Stimulated activated CD4-positive, alpha-beta T cell treated with anti-CD3 and anti-CD28 coated beads, Interleukin-4, amount 100 ng/mL, for 48 hours (primary cell): ENCODE measurements at places on chromosomes 6 and 20.

DNA sequence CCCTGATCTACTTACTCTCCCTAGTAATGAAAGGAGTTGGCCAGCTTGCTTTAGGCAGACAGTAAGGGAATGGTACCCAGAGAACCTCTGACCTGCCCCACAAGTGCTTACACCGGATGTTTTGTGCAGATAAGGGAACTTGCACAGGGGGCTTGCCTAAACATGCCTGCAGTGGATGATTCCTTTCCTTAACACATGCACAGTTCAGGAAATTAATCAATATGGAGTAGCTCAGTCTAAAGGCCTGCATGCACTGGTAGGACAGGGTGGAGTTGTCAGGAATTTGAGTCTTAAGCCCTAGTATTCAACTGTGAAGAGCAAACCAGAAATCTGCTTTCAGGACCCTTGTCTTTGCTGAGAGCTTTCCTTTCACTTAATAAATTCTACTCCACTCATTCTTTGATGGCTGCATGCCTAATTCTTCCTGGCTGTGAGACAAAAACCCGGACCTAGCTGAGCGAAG, 3.9 kb upstream of the TRIM38 start:
- DNase-seq: no peak

- DNase-seq: no peak
These were observed 90.3 kb downstream of the BCAS1 start for GRCh38 chr20:53980031-53980465.

GRCh38 chr6:31814677-31815024, 432 bp downstream of the HSPA1L start:
- peak; percentile 68 for DNase-seq

GRCh38 chr6:98579941-98580340, 254.4 kb upstream of the POU3F2 start:
- no peak for DNase-seq

GRCh38 chr6:44575644-44576043, 188.1 kb downstream of the CDC5L start:
- DNase-seq: no peak

- DNase-seq: no peak
These were observed 168.4 kb downstream of the VEGFA start for GRCh38 chr6:43938178-43939105.

DNA sequence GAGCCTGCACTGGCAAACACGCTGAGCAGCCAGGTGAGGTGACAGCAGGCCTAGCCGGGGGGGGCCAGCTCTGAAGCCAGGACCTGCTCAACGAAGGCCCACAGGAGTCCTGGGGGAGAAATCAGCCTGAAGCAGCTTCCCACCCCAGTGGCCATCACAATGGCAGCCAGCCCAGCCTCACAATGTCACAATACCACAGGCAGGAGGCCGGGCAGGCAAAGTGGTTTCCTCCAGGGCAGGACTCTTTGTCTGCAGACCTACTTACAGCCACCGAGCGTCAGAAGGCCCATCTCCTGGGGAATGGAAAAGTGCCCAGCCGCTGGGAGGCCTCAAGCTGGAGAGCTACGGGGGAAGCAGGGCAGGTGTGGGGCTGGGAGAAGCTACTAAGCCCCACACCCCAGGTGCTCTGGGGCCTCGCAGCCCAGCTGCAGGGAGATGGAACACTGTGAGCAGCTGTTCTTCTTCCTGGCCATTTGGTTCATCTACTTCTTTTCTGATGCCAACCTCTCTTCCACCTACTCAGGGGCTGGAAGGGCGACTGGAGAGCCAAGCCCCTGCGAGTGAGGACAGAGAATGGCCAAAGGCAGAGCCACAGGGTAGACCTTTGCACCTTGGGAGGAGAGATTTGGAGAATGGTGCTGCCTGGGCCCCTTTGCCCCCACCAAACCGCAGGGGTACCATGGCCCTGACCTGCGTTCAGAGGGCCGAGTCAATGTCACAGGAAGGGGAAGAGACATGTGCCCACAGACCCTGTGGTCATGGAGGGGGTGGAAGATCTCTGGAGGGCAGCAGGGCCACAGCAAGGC, 22.3 kb upstream of the AVP start:
- no peak for DNase-seq

GRCh38 chr6:5679691-5680090, 327.0 kb downstream of the NRN1 start:
- DNase-seq: no peak

- DNase-seq: no peak
These were observed 81.3 kb upstream of the SPTLC3 start for GRCh38 chr20:12927489-12927888.

- DNase-seq: no peak
These were observed 72.8 kb upstream of the ADTRP start for GRCh38 chr6:11851387-11851786.

DNA sequence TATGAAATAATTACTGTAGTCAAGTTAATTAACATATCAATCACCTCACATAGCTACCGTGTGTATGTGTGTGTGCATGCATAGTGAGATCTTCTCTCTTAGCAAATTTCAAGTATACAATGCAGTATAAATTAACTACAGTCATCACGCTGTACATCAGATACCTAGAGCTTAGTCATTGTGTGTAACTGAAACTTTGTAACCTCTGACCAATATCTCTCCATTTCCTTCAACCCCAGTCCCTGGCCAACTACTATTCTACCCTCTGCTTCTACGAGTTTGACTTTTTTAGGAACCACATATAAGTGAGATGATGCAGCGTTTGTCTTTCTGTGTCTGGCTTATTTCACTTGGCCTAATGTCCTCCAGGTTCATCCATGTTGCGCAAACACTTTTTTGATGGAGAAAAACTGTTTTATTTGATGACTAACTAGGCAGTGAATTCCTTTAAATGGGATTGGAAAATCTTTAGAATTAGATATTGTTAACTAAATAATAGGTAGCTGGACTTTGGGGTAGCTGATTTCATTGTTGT, 459.5 kb downstream of the DHX35 start:
- no peak for DNase-seq

DNA sequence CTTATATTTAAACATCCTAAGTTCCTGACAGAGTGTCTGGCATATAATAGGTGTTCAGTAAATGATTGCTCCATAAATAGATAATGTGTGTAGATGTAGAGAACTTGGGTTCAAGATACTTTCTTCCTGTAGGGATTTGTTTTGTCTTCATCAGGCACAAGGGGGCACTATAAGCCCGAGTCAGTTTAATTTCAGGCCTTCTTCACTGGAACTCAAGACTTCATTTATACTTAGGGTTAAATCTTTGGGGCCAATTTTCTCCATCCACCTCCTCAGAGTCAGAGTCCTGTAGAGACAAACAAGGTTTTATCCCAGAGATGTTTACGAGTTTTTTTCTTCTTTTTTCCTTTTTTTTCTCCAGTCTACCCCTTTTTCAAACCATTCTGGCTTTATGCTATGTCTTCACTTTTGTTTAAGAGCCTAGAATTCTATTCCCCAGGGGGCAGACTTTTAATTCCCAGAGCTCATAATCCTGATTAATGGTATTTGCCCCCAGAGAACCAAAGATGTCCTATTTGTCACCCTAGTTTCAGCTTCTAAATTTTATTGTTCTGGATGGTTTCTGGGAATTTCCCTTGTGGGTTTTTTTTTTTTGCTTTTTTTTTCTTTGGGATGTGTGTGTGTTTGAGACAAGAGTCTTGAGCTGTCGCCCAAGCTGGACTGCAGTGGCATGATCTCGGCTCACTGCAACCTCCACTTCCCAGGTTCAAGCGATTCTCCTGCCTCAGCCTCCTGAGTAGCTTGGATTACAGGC, 88.4 kb downstream of the HFE start:
- DNase-seq: no peak

GRCh38 chr6:110815015-110815410, 256 bp downstream of the CDK19 start:
- DNase-seq: no peak

GRCh38 chr6:151357758-151358436, 33.5 kb downstream of the ZBTB2 start:
- no peak for DNase-seq

DNA sequence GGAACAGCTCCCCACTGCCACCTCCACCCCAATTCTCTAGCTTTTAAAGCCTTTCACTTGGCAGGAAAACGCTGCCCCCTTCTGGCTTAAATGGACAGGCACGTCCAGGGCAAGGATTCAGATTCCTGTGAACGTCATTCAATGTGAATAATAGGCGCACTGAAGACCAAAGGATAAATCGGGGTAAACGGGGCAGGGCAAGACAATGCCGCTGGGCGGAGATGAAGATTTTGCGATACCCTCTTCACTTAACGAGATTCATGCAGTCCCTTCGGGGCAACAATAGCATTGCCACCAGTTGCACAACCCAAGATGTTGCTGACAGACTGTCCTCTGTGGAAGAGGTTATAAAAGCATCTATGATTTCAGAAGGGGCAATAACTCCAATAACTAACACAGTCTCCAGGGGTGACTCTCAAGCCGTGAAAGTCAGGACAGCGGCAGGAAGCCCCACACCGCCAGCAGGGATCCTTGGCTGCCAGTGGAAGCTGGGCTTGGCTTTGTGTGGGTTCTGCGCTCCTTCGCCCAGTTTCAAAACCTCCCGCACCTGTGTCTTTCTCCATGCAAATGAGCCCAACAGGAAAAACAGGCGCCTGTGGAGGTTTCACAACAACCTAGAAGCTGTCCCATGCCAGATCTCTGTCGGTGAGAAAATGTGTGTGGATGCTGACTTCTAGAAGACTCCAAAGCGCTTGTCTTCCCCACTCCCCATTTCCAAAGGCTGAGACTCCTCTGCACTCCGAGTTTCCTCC, 291.8 kb downstream of the BMP7 start:
- DNase-seq: no peak

GRCh38 chr6:33427585-33428223, 7.8 kb downstream of the SYNGAP1 start:
- peak; percentile 40 for DNase-seq

DNA sequence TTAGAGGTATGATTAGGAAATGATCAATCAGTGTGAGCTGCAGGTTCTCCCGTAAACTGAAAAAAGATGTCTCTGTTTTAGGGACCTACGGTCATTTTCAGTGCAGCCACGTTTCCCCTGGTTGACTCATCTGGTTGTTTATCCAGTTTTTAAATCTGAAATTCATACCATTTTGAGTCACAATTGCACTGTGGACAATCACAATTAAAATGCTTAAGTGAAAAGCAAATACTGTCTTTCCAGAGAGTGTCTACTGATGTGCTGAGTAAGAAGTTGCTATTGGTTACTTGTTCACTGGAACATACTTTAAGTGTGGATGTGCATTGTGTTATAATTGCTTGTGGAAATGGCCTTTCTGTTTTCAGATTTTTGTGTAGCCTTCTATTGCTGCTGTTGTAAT, 305.1 kb upstream of the SASH1 start:
- no peak for DNase-seq

DNA sequence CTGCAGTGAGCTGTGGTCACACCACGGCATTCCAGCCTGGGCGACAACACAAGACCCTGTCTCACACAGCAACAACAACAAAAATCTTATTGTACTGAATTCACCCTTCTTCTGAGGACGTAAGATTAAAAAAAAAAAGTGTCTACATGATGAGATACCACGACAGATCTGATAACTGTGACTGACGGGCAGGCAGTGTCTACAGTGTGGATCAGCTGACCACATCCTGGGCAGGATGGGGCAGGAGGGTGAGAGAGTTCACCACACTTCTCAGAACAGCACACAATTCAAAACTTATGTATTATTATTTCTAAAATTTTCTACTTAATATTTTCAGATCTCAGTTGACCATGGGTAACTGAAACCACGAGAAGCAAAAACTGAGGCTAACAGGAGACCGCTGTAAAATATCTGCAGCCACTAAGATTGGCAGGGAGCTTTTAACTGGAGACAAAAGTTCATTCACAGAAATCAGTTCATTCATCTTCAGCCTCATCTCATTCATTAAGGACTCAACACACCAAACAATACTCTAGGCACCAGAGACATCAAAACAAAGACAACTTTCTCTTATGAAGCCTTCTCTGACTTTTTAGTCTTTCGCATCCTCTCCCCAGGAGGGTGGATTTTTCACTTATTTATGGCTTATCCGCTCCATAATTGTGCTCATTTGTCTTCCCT, 15.7 kb upstream of the NHSL1 start:
- DNase-seq: no peak

GRCh38 chr6:33998660-33999059, 147.2 kb downstream of the GRM4 start:
- DNase-seq: no peak

GRCh38 chr6:111743360-111743759, 129.9 kb downstream of the FYN start:
- DNase-seq: no peak

DNA sequence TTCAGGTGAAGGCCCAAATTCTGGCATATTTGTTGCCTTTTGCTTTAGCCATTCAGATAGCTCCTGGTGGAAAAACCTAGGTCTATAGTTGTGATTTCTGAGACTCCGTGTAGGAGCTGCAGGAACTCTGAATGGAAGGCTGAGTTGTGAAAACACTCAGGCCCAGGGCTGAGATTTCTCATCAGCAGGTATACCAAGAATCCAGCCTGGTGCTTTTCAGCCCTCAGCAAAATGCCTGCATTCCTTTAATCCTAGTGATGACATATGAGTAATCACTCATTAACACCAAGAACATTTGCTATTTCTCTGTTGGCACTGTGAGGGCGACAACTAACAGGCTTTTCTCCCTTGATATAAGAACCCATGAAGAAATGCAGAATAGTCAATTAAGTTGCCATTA, 546.1 kb upstream of the MAN1A1 start:
- DNase-seq: no peak

GRCh38 chr6:9136141-9136822, 700.9 kb upstream of the SLC35B3 start:
- no peak for DNase-seq

DNA sequence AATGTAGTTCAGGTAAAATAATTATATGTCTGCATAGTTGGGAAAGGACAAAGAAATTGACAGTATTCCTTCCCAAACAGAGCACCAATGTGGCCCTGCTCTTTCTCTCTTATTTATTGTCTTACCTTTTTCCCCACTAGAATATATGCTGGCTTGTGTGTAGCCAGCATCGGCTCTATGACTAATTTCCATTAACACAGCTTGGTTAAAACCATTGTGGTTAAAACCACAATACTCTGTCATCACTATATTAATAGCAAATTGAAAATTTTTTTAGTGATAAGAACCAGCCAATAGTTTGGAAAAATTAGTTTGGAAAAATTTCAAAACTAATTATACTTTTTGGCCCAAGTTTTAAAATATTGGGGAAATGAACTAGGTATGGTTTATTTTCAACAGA, 535.1 kb downstream of the UTRN start:
- no peak for DNase-seq

DNA sequence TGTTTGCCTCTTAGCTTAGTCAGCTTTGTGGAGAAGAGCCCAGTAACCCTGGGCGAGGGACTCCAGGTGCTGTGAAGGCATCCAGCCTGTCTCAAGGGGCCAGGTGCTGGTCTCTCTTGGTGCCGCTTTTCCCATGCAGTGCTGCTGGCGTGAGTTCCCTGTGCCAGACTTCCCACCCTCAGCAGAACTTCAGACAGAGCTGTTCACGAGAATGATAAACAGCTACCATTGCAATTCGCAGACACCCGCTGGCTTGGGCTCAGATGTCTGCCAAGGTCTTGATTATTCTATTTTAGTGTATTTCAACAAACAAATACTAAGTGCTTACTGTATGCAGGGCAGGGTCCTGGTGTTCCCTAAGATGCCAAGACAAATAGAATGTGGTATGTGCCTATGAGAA, 57.7 kb downstream of the RNF217 start:
- DNase-seq: no peak
